Right cardiac atrium (tissue), 5 donors: ENCODE measurements at places on chromosomes 7 and 10. TPM values are rescaled to one million over a fixed set of nuclear protein-coding genes. Genes with fewer than 3 reads are reported as not detected.

The ACTL6B gene
- total RNA-seq = not detected

The TPK1 gene
- total RNA-seq = 7.5 TPM

The NPFFR1 gene
- not detected for total RNA-seq

GRCh38 chr7:47326808-47327207, 255.1 kb downstream of the TNS3 start:
- peak; percentile 85 for DNase-seq

The WASL gene
- 27.9 TPM for total RNA-seq

The LEP gene
- total RNA-seq = 0.15 TPM

The CPXM2 gene
- total RNA-seq = 4.9 TPM

GRCh38 chr10:121051696-121052279, 200.6 kb downstream of the WDR11 start:
- DNase-seq = no peak

The AKR1C1 gene
- total RNA-seq = 176 TPM

DNA sequence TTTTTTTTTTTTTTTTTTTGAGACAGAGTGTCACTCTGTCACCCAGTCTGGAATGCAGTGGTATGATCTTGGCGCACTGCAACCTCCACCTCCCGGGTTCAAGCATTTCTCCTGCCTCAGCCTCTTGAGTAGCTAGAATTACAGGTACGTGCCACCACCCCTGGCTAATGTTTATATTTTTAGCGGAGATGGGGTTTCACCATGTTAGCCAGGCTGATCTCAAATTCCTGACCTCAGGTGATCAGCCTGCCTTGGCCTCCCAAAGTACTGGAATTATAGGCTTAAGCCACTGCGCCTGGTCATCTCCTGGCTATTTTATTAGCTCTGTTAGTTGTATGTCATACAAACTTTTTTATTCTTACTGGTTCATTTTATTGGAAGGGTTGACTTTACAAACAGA, 103.0 kb downstream of the LCOR start:
- DNase-seq = peak; percentile 29

- no peak for DNase-seq
Measured at GRCh38 chr10:49139846-49140195, 6.0 kb upstream of the FAM170B start.

The IFIT3 gene
- total RNA-seq = 8.1 TPM

DNA sequence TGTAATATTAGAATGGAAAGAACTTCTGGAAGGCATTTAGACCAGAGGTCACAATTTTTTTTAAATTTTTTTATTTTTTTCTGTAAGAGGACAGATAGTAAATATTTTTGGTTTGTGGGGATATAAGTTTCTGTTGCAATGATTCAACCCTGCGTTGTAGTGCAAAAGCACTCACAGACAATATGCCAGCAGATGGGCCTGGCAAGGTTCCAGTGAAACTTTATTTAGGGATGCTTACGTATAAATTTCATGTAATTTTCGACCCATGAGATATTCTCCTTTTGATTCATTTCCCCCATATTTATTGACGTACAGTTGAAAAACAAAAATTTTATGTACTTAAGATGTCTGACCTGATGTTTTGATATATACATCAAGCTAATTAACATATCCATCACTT, 72.8 kb upstream of the NMT2 start:
- no peak for DNase-seq

The SEMA3D gene
- 2.4 TPM for total RNA-seq

DNA sequence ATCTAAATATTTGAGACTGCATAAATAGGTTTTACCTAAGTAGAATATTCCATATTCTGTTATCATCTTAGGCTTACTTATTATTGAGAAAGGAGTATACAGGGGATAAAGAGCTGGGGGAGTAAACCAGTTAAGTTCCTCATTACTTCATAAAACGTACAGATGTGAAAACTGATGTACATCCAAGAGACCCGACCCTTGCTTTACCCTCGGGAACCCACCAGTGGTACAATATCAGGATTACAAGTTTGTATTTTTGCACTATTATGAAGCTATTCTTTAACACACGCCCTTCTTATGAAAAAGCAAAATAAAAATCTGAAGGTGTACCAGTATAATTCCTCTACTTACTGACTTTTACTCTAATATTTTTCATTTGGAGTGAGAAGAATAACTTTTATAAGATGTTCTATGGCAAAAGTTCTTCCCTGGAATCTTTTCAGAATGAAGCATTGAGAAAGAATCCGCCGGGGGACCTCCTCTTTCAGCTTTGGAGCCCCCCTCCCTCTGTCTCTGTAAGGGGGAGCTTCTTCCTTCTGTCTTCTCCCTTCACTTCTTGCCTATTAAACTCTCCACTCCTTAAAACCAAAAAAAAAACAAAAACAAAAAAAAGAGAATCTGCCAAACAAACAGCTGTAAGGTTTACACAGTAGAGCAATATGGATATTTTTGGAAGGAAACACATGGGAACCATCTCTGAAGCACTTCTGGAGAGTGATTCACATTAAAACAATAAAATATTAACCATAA, 550.0 kb downstream of the TNS3 start:
- DNase-seq = no peak

The NPC1L1 gene
- 0.08 TPM for total RNA-seq

DNA sequence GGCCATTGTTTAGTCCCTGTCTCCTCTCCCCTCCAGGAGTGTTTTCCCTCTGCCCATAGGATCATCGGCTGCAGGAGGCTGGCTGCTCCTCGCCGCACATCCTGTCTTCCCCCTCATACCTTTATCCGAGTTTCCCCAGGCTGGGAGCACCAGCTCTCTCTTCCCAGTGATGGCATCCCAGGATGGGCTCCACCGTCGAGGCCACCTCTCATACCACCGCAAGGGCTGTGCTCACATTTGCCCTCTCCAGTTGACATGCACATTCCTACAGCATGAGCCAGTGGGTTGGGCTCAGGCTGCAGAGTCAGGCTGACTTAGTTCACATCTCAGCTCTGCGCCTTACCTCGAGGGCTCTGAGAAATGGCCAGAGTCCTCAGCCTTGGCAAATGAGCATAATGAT, 12.1 kb downstream of the HKDC1 start:
- no peak for DNase-seq

DNA sequence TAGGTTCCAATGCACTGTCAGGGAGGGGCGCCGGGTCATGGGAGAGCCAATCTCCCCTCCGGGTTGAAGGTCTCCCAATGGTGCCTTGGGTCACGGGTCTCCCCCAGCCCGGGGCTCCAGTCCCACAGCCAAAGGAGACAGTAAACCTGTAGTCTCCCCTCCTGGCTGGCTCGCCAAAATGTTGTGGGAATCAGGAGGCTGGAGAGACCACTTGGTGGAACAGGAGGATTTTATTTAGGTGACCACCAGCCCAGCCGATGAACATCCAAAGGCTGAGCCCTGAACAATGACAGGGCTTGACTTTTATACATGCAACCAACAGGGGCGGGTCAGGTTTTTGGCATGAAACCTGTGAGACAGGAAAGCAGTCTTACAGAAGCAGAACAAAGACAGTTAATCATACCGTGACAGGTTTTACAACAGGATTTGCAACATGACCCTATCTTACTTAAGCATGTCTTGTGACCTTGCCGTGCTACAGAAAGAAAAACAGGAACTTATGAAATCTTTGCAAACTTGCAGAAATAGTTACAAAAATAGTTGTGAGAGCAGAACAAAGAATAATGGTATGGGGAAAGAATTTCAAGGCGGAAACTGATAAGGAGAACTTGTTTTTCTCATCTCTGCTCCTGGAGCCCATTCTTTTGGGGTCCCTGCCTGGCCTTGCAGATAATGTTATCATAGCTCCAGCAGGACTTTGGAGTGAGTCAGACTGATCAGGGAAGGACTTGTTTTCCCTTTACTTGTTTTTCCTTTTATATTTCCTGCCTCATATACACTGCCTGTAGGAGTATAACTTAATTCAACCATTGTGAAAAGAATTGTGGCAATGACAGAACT, 7.1 kb downstream of the ERV3-1 start:
- DNase-seq = no peak

- DNase-seq = no peak
Measured at GRCh38 chr7:1020849-1021251, 23.5 kb upstream of the GPR146 start.

DNA sequence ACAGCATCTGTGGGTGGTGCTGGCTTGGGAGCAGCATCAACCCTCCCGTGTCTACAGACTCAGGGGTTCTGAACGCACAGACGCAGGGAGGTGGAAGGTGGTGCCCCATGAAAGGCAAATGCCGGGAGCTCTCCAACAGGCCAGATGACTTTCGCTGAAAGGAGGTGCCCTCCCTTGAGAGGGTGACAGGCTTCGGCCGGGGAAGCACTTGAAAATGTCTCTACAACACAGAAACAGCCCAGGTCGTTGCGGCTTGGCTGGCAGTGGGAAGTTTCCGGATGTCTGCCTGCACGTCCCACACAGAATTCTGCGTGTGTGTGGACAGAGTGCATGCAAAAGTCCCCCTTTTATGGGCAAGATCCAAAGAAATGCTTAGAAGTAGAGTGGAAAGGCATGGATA, 239.6 kb downstream of the SKAP2 start:
- peak; percentile 21 for DNase-seq

- DNase-seq = no peak
Measured at GRCh38 chr7:37330775-37331174, 117.9 kb downstream of the ELMO1 start.

The CARD11 gene
- total RNA-seq = 0.41 TPM
